ENCODE measurements at places on chromosomes 11 and 22. TPM values are rescaled to one million over a fixed set of nuclear protein-coding genes. Genes with fewer than 3 reads are reported as not detected.

GRCh38 chr11:11836676-11837231, 5.0 kb upstream of the USP47 start:
- H3K27ac ChIP-seq, result no peak overlapping the region
- H3K4me1 ChIP-seq, result peaks cover 5% of the 10 kb centered on the region
- no peak overlapping the region for H3K4me3 ChIP-seq
- no peak for DNase-seq

- no peaks in the 10 kb centered on the region for H3K36me3 ChIP-seq
- DNase-seq, result no peak
- H3K27me3 ChIP-seq, result no peaks in the 10 kb centered on the region
- H3K27ac ChIP-seq, result no peak overlapping the region
- H3K4me1 ChIP-seq, result no peaks in the 10 kb centered on the region
These were observed 57.5 kb downstream of the MYEOV start for GRCh38 chr11:69351460-69351859.

Gene C1QTNF5
- total RNA-seq, result 1.9 TPM

- H3K36me3 ChIP-seq, result no peaks in the 10 kb centered on the region
- no peaks in the 10 kb centered on the region for H3K27me3 ChIP-seq
- H3K4me3 ChIP-seq, result no peak overlapping the region
- H3K27ac ChIP-seq, result no peak overlapping the region
These were observed 18.3 kb upstream of the SLC5A1 start for GRCh38 chr22:32024796-32025195.

DNA sequence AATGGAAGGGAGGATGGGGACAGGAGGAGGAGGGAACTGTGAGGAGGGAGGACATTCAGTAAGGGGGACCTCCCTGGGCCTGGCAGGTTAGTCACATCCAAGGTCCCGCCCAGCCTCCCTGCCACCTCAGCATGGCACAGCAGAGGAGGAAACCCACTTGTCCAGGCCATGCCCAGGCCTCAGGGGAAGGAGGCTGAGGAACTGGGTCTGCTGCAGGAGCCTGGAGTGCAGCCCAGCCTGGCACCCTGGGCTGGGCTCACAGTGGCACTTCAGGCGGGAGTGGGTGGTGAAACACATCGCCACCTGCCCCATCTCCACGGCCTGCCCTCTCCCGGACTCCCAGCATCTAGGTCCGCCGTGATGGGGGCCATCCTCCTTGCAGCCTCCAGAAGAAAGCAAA, 17.2 kb upstream of the KLHL35 start:
- no peaks in the 10 kb centered on the region for H3K36me3 ChIP-seq
- DNase-seq, result no peak
- no peak overlapping the region for H3K4me3 ChIP-seq

DNA sequence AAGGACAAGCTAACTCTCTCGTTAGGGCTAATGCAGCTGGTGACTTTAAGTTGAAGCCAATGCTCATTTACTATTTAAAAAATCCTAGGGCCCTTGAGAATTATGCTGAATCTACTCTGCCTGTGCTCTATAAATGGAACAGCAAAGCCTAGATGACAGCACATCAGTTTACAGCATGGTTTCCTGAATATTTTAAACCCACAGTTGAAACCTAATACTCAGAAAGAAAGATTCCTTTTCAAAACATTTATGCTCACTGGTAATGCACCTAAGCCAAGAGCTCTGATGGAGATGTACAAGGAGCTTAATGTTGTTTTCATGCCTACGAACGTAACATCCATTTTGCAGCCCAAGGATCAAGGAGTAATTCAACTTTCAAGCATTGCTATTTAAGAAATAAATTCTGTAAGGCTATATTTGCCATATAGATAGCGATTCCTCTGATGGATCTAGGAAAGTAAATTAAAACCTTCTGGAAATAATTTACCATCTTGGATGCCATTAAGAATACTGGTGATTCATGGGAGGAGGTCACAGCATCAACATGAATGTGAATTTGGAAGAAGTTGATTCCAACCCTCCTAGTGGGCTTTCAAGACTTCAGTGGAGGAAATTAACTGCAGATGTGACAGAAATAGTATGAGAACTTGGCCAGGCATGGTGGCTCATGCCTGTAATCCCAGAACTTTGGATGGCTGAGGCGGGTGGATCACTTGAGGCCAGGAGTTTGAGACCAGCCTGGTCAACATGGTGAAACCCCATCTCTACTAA, 14.5 kb downstream of the XNDC1N start:
- no peaks in the 10 kb centered on the region for H3K27me3 ChIP-seq
- H3K4me3 ChIP-seq, result no peak overlapping the region
- no peak for DNase-seq
- peaks cover 15% of the 10 kb centered on the region for H3K36me3 ChIP-seq
- H3K27ac ChIP-seq, result no peak overlapping the region

DNA sequence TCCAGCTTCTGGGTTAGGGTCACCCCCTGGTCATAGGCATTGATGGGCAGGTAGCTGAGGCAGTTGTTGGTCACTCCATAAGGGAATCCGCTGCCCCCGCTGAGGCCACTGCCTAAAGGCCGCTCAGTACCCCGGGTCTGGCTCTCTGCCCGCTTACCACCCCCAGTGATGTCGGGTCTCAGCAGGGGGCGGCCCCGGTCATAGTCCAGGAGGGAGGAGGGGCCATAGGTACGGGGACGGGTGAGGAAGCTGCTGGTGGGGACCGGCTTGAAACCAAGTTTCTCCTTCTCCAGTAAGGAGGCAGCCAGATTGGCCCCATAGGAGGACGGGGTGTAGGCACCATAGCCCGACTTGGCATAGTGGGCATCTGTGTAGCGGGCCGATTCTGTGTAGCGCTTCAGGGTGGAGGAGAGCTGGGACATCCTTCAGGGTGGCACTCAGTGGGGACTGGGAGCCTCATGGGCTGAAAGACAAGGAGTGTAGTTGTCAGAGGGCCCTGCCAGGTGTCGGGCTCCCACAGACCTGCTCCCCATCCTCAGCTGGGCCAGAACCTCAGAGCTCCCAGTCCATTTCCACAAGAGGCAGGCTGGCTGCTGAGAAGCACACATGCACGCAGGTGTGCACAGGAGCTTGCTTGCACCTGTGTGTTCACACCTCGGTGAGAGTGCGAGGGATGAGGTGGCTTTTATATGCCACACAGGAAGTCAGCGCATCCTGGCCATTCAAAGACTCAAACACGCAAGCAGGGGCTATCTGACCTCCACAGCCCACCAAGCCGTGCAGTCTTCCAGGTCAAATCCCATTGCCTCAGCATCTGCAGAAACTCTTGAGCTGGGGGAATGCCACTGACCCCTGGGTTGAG, 8.2 kb downstream of the USP2 start:
- no peak overlapping the region for H3K27ac ChIP-seq
- H3K4me3 ChIP-seq, result no peak overlapping the region
- no peaks in the 10 kb centered on the region for H3K27me3 ChIP-seq
- H3K36me3 ChIP-seq, result no peaks in the 10 kb centered on the region

DNA sequence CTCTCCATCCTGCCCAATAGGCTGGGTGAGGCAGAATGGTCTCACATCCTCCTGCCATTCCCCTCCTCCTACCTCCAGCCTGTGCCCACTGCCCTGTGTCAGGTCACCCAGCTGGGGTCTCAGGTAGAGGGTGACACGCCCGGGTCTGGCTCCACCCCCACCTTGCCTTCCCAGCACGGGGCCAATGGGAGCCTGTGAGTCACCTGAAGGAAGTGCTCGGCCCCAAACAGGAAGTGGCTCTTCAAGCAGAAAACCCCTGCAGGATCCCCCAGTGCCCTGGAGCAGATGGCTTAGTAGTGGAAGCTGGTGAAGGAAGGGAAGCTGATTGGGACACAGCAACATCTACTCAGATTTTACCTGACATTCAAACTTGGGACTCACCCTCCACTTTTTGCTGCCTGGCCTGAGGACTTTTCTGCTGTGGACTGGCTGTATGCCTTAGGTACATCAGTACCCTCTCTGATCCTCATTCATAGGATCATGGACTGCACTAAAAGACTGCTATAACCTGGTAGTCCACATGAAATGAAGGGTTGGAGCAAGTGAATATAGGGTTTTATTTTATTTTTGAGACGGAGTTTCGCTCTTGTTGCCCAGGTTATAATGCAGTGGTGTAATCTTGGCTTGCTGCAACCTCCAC, 33.4 kb downstream of the GDPD5 start:
- peak; percentile 57 for DNase-seq
- H3K27ac ChIP-seq, result no peak overlapping the region
- H3K4me3 ChIP-seq, result no peak overlapping the region
- no peaks in the 10 kb centered on the region for H3K36me3 ChIP-seq
- peaks cover 20% of the 10 kb centered on the region for H3K4me1 ChIP-seq
- no peaks in the 10 kb centered on the region for H3K27me3 ChIP-seq

GRCh38 chr11:86202013-86202336, 42.6 kb upstream of the EED start:
- H3K4me3 ChIP-seq, result peak overlapping the region; percentile 48
- no peaks in the 10 kb centered on the region for H3K4me1 ChIP-seq
- H3K27me3 ChIP-seq, result peaks cover 24% of the 10 kb centered on the region

Gene HBB
- total RNA-seq, result not detected

GRCh38 chr11:78397398-78397797, 20.2 kb downstream of the GAB2 start:
- H3K4me1 ChIP-seq, result peaks cover 13% of the 10 kb centered on the region
- H3K27me3 ChIP-seq, result peaks cover 23% of the 10 kb centered on the region
- no peak for DNase-seq
- H3K27ac ChIP-seq, result no peak overlapping the region
- no peak overlapping the region for H3K4me3 ChIP-seq

DNA sequence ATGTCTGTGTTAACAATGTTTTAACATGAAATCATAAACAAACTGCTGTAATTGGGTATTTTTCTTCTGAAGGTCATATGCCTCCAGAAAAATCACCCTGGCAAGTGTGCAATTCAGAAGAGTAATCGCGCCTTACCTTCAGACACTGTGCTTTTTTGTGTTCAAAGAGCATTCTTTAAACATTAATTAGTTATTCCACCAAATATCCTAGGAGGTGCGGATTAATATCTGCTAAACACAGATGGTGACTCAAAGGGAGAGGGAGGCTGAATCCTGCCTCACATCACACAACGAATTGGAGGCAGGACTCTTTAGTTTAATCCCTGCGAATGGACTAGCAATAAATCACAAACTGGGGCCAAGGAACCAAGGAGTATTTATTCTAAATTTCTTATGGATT, 213.0 kb downstream of the NTM start:
- H3K36me3 ChIP-seq, result no peaks in the 10 kb centered on the region
- no peak overlapping the region for H3K4me3 ChIP-seq
- H3K27ac ChIP-seq, result no peak overlapping the region
- no peaks in the 10 kb centered on the region for H3K27me3 ChIP-seq
- H3K4me1 ChIP-seq, result peaks cover 29% of the 10 kb centered on the region

DNA sequence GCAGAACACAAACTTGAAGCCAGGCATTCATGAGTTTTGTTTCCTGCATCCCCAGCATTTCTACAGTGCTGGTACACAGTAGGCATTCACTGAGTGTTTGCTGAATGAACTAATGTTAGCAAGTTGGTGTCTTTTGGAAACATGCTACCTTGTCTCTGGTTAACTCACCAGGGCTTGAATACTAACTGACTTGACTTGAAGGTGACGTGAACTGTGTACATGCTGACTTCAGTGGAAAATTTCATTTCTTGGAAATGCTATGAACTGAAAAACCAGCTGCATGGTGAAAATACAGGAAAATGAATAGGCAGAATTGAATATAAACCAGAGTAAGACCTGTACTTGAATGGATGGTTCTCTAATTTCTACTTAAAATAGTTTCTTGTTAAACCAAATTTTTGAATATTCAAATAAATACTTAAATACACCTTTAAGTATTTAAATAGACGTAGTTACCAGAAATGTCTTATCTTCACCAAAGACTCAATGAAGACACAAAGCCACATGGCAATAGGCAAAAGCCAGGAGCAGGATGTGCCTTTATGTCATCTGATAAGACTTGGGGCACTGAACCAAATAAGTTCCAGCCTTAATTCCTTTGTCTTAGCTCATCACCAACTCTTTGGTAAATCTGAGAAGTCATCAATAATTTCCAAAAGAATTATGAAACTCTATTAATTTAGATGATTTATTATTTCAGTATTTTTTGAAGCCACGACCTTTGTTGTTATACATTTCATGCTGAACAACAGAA, 39.7 kb upstream of the POU2AF2 start:
- no peaks in the 10 kb centered on the region for H3K4me1 ChIP-seq
- no peak overlapping the region for H3K27ac ChIP-seq
- H3K4me3 ChIP-seq, result no peak overlapping the region
- H3K36me3 ChIP-seq, result no peaks in the 10 kb centered on the region
- DNase-seq, result no peak

GRCh38 chr22:44638971-44639760, 62.8 kb upstream of the PRR5 start:
- H3K27ac ChIP-seq, result no peak overlapping the region
- no peak overlapping the region for H3K4me3 ChIP-seq
- no peaks in the 10 kb centered on the region for H3K27me3 ChIP-seq
- no peak for DNase-seq
- no peaks in the 10 kb centered on the region for H3K36me3 ChIP-seq
- H3K4me1 ChIP-seq, result no peaks in the 10 kb centered on the region

Gene TSSK2
- total RNA-seq, result not detected

- DNase-seq, result no peak
- H3K4me1 ChIP-seq, result peaks cover 9% of the 10 kb centered on the region
- no peaks in the 10 kb centered on the region for H3K36me3 ChIP-seq
- H3K27me3 ChIP-seq, result no peaks in the 10 kb centered on the region
- no peak overlapping the region for H3K4me3 ChIP-seq
These were observed 3.7 kb downstream of the TSG101 start for GRCh38 chr11:18523084-18523483.

GRCh38 chr11:69744435-69744834, 30.7 kb downstream of the FGF4 start:
- H3K4me3 ChIP-seq, result no peak overlapping the region
- H3K36me3 ChIP-seq, result no peaks in the 10 kb centered on the region
- H3K27me3 ChIP-seq, result no peaks in the 10 kb centered on the region
- no peaks in the 10 kb centered on the region for H3K4me1 ChIP-seq

Gene OR5D16
- total RNA-seq, result not detected

- no peaks in the 10 kb centered on the region for H3K36me3 ChIP-seq
- H3K4me3 ChIP-seq, result no peak overlapping the region
- no peak overlapping the region for H3K27ac ChIP-seq
- H3K4me1 ChIP-seq, result no peaks in the 10 kb centered on the region
- DNase-seq, result no peak
- H3K27me3 ChIP-seq, result no peaks in the 10 kb centered on the region
These were observed 18.7 kb downstream of the MRGPRX4 start for GRCh38 chr11:18191376-18191775.

Gene C22orf15
- 3.6 TPM for total RNA-seq

Gene ELMOD1
- total RNA-seq, result 1.2 TPM

DNA sequence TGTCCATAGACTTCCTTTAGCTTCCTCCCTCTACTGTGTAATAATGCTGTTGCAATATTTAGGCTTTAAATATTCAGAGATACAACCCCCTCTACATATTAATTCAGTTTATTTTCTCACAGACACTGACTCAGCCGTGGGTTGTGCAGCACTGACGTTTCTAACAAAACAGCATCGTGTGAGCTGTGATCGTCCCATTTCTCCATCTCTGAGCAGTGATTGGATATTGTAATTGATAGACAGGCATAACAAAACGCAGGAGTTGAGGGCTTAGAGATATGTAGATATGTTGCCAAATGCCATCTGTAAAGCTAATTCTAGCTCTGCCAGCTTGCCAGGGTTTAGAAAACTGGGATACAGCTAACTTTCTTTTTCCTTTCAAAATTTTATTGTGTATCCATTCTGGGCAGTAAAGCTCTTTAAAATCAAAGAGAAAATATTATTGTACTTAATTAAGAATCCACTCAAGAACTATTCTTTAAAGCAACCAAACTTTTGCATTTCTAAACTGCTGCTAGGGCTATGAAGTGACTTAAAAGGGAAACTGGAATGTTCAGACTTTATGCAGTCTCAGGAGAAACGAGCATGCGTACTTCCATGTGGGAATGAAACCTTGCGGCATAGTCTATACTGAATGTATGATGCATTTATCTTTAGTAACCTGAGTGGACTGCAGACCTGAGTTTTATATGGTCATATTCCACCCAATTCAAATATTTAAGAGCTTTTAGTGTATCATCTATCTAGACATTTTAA, 22.7 kb downstream of the BTBD10 start:
- no peaks in the 10 kb centered on the region for H3K27me3 ChIP-seq
- peak overlapping the region; percentile 28 for H3K4me3 ChIP-seq
- DNase-seq, result peak; percentile 54
- H3K4me1 ChIP-seq, result peaks cover 36% of the 10 kb centered on the region
- H3K36me3 ChIP-seq, result no peaks in the 10 kb centered on the region

All from GM23338 (cell line).